Panc1 (cell line): ENCODE measurements at places on chromosomes 11 and 22. TPM values are rescaled to one million over a fixed set of nuclear protein-coding genes. Genes with fewer than 3 reads are reported as not detected.

Gene RAB1B
- total RNA-seq = 256 TPM

Gene CATSPER1
- 0.15 TPM for total RNA-seq

Gene JHY
- total RNA-seq = 10.1 TPM

Gene MYBPC3
- total RNA-seq = not detected

Gene LMNTD2
- total RNA-seq = 21.8 TPM

Gene KLHL35
- total RNA-seq = 10.9 TPM

Gene ARHGAP20
- total RNA-seq = 0.05 TPM

Gene ATL3
- 79.0 TPM for total RNA-seq

Gene MMP12
- total RNA-seq = not detected

Gene SLC6A5
- not detected for total RNA-seq

Gene LBHD1
- 15.5 TPM for total RNA-seq
